Activated naive CD4-positive, alpha-beta T cell treated with anti-CD3 and anti-CD28 coated beads, Interleukin-2, amount 10 ng/mL, durations not matched to agents 7 days and 5 days (primary cell): ENCODE measurements at places on chromosomes 4 and X.

GRCh38 chr4:84325625-84326024 is 173.5 kb downstream of the NKX6-1 start:
- DNase-seq: no peak

- no peak for DNase-seq
These were observed 17.0 kb upstream of the PPARGC1A start for GRCh38 chr4:23906839-23907238.

DNA sequence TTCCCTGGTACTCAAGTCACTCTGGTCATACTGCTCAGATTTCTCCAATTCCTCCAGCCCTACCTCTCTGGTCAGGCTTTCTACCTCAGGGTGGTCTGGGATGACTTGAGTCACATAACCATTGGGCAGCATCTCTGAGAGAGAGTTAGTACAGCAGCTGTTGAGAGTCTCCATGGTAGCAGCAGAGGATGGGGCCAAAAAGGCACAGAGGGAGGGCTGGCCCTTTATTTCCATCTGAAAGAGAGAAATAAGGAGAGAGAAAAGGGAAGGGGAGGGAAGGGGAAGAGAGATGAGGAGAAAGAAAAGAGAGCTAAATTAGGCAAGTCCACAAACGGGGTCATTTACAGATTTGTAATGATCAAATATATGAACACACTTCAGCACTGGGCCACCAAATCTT is 149.1 kb upstream of the ARHGEF9 start:
- no peak for DNase-seq

DNA sequence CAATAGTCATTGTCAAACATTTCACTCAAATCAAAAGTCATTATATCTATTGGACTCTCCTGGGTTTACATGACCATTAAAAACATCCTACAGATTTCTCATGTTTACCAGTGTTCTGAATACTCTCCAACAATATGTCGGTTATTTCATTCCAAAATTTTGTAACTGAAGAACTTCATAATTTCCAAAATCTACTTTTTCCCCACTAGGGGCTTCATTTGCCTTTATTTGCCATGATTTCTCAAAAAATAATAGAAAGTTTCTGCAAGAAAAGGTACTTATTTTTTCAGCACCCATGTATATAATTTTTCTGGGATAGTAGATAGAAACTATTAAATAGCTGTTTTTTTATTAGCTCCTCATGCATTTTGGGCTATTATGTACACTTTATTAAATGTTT is 49.0 kb downstream of the PRDM5 start:
- DNase-seq: no peak

- DNase-seq: no peak
These were observed 64.5 kb upstream of the STS start for GRCh38 chrX:7083021-7083420.

DNA sequence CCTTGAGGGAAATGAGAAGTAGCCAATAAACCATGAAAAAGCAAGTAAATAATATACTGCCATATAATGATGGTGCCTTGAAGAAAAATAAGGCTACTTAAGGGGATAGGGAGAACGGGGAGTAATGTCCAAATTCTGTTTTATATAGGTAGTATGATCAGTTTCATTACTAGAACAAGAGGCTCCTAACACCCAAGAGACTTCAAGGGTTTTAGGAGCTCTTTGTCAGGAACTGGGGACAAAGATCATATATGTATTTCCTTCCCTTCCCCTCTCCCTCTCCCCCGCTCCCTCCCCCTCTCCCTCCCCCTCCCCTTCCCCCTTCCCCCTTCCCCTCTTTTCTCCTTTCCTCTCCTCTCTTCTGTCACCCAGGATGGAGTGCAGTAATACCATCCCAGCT is 127.3 kb downstream of the PTPN13 start:
- DNase-seq: no peak

DNA sequence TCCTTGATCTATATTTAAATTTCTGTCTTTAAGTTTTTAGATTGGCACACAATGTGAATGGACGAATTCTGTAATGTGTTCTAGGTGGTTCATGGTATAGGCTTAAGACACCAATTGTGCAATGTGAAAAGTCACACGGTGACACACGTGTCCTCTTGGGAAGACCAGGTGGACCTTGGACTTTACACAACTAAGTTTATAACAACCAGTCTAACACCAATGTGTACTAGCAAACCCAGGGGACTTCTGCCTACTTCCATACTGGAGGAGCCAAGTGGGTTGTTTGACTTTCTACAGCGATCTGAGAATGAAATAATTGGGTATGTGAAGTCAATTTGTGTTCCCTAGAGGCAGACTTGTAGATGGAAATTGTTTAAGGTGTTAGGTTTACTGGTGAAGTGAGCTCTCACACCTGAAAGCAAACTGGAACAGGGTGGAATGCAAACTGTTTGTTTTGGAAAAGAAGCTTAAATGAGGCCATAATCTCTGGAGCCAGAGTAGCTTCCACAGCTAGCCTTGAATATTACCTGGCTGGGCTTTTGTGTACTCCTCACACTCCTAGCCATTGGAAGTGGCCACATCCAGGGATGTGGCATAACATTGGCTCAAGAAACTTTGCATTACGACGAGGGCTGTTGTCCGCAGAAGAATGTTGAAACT is 45.9 kb upstream of the WDR1 start:
- no peak for DNase-seq

GRCh38 chr4:185998791-185999190 is 70.2 kb upstream of the TLR3 start:
- DNase-seq: no peak

DNA sequence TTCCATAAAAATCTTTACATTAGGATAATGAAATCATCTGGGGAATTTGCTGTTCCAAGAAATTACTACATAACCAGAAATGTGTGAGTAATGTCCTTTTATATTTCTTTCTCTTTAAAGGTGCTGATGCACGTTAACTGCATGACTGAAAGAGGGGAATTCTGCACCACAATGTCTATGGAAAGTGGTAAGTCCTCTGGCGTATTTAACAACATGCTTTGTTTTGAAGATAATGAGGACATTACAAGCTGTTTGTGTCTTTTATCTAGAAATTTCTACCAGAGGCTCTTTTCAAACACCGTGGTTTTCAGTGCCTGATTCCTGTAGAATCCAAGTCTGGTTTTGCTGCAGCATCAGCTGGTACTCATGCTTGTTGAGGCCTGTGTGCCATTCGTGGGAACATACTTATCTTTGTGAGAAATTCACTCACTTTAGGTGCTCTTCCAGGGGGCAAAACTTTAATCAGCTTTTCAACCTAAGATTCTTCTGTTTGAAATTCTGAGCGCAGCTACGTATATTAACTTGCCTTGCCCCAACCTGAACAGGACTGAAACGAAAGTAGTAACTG is 257.2 kb downstream of the PDHA2 start:
- no peak for DNase-seq

DNA sequence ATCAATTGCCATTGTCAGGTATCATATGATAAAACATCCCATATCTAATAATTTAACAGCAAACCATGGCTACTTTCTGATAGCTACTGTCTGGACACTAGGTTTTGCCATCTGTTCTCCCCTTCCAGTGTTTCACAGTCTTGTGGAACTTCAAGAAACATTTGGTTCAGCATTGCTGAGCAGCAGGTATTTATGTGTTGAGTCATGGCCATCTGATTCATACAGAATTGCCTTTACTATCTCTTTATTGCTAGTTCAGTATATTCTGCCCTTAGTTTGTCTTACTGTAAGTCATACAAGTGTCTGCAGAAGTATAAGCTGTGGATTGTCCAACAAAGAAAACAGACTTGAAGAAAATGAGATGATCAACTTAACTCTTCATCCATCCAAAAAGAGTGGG is 7.0 kb downstream of the NPY5R start:
- DNase-seq: no peak

- DNase-seq: no peak
These were observed 183.5 kb upstream of the GALNTL6 start for GRCh38 chr4:171629737-171630136.

DNA sequence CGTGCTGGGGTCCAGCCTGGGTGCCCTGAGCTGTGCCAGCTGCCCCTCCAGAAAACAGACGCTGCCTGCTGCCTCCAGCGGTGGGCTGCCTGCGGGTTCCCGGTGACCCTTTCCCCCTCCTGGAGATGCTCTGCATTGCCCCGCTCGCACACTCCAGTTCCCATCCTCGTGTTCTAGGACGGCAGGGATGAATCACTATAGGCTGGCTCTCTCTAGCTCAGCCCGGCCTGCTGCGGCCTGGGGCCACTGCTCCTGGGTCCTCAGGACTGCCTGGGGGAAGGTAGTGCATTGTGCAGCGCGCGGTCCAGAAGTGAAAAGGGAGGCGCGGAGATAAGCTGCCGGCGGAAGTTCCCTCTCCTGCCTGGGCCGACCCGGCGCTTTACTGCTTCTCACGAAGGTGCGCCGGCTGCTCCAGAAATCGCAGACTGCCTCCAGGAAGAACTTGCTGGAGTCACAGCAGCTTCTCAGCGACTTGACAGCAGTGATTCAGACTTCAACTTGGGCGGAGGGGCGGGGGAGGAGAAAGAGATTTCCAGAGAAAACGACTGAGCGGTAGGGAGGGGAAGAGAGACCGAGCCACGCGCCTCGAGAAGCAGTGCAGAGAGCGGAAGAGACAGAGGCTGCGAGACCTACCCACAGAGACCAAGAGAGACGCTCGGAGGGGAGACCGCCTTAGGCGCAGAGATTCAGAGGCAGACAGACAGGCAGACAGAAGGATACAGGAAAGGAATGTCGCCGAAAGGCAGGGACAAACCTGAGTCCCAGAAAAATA is 6.7 kb upstream of the MSX1 start:
- peak; percentile 31 for DNase-seq

DNA sequence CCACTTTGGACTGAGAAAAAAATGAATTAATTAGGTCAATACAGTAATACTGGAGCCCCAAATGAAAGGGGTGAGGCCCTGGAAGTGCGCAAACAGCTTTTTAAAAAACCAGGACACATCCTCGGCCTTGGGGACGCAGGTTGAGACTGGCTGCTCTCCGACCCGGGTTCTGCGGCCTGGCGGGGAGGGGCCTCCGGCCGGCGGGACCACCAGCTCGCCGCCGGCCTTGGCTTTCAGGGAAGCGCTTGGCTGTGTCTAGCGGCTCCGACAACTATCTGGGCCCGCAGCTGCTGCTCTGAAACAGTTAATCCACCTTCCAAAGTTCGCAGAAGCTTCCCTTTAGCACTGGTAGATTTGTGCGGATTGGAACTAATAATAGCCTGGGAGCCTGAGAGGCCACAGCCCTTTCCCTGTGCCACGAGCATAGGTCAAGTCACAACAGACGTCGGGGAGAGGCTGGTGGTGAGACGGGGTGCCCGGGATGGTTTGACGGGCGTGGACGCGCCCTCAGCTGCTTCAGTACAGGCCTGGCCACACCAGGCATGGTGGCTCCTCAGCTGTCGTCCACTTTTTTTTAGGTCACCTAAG is 1.1 kb upstream of the SEL1L3 start:
- DNase-seq: no peak

DNA sequence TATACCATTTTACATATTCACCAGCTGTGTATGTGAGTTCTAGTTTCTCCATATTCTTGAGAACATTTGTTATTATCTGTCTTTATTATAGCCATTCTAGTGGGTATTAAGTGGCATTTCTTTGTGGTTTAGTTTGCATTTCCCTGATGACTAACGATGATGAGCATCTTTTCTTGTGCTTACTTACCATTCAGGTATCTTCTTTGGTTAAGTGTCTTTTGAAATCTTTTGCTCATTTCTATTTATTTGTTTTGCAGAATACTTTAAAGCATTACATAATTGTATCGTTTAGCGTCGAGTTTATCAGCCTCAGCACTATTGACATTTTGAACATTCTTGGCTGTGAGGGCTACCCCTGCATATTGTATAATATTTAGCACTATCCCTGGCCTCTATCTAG is 85.4 kb downstream of the FRMPD4 start:
- DNase-seq: no peak

GRCh38 chr4:35963974-35964515 is 280.3 kb downstream of the ARAP2 start:
- no peak for DNase-seq

DNA sequence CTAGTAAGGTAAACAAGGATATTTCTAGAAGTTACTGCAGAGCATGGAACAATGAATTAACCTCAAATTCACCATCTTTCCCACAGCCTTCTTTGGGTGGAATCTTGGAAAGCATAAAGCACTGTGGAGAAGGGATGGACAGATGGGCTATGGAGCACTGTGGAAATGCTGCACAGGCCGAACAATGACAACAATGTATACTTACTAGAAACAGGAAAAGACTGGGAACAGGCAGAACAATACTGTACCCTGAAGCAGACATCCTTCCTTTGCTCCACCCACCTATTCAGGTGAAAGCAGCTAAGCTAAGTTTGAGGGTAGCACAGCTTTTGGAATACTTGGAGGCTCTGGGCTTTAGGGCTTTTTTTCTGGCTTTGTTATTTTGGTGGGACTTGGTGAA is 250.6 kb upstream of the KLF8 start:
- no peak for DNase-seq

DNA sequence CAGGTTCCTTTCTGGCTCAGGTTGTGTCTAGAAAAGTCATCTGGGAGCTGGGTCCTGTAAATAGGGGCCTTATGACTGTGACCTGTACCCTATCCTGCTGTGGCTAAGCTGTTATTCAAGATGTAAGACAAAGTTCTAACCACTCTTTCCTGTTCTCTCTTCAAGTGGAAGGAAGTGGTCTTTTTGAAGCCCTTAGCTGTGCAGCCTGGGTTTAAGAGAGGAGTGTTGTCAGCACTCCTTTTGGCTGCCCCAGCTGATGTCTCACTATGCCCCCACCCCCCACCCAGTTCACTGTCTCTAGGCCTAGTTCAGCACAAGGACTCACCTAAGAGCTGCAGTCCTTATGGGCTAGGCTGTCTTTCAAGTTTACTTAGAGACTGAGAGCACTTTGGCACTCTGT is 1069.5 kb downstream of the FAM133A start:
- no peak for DNase-seq

DNA sequence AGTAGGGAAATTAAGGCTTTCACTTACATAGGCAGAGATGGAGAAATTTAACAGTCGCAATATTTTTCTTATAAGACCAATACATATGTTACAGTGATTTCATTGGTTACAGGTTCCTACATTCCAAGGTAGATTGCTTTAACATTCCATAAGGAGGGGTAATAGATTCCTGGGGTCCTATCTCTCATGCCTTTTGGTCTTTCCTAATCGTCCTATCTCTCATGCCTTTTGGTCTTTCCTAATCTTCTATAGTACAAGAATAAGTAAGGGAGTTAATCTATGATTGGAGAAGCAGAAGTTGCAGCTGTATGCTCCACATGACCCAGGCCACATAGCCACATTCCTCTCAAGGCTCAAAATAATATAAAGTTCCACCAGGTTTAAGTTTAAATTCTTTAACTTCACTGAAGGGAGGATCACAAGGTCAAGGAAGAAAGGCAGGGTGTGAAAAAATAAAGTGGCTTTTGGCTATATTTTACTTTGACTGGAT is 285.0 kb upstream of the BOD1L1 start:
- no peak for DNase-seq

DNA sequence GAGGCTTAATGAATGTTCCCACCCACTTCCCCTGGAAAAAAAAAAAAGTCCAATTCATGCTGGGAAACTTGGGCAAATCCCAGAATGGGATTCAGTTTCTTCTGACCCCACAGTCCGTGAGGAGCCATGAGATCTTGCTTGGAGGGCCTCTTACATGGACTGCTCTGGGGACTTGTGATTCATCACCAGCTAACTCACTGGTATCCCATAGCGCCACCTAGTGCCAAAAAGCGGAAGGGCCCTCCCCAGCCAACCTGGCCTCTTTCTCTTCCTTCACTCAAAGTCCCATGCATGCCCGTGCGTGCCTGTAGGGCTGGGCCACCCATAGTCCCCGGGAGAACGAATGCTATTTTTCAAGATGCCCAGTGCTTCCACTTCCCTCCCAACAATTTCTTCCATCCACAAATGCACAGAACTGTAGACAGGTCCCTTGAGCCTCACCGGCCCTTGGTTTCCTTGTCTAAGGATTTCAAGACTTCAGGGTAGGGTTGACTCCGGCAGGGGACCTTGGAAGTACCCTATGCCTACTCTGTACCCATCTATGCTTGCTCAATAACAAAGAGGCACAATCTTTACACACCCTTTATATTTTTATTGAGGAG is 5.1 kb downstream of the RTL5 start:
- DNase-seq: peak; percentile 86
